ENCODE measurements at places on chromosomes 5 and 9.

DNA sequence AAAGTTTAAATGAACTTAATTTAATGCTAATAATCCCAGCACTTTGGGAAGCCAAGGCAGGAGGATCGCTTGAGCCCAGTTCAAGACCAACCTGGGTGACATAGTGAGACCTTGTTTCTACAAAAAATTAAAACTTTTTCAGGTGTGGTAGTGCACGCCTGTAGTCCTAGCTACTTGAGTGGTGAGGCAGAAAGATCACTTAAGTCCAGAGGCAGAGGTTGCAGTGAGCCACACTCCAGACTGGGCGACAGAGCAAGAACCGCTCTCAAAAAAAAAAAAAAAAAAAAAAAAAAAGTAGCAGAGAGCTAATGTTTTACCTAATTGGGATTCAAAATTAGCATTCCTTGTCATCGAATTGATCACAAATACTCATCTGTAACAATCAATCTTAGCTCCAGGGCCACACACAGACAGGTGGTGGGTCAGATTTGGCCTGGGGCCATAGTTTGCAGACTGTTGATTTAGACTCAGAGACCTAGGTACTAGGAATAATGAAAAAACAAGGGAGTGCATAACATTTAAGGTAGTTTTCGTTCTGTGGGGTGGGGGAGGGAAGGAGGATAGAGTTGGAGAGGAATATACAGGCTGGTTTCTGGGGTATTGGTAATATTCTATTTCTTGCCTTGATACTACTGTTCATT lies 21.4 kb downstream of the HSDL2 start:
- no peak for DNase-seq

DNA sequence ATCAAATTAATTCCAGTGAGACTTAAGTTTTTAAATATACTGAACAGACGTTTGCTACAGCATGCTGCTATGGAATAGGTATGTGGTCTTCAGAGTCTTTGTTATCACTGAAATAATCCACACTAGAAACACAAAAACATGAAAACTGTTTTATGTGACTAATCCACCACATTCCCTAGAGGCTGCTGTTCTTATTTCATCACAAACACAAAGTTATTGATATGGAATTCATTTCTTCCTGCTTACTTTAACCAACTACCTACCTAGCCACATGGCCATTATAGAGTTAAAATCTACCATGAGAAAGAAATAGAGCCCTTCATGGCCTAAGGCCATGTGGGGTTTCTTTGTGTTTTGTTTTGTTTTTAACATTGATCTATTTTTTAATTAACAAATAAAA lies 232.3 kb upstream of the PTGER4 start:
- no peak for DNase-seq

- DNase-seq = no peak
Measured at GRCh38 chr5:128881502-128882018, 83.7 kb upstream of the SLC27A6 start.

DNA sequence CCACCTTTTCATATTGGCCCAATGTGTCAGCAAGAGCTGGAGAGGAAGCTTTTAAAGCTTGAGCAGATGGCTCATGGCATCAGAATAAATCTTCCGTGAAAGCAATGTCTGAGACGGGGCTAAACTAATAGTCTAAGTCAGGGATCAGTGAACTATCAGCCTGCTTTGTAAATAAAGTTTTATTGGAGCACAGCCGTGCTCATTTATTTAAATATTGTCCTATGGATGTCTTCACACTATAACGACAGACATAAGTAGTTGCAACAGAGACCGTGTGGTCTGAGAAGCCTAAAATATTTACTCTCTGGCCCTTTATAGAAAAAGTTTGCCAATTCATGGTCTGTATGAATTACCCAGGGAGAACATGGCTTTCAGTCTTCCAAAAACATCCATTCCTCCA lies 85.6 kb upstream of the SLC44A1 start:
- no peak for DNase-seq

DNA sequence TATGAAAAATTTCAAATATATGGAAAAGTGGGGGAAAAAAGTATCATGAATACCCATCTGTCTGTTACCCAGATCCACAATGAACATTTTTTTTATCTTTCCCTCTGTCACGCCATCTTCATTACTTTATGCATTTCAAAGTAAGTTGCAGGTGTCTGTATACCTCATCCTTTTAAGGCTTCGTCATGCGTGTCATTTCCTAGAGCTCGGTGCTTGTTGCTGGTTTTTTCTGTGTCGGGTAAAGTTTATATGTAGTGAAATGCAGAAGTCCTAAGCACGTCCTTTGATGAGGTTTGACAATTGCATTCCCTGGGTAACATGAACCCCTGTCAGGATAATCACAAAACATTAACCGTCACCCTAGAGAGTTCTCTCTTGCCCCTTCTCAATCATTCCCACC lies 52.1 kb downstream of the DAPK1 start:
- no peak for DNase-seq

DNA sequence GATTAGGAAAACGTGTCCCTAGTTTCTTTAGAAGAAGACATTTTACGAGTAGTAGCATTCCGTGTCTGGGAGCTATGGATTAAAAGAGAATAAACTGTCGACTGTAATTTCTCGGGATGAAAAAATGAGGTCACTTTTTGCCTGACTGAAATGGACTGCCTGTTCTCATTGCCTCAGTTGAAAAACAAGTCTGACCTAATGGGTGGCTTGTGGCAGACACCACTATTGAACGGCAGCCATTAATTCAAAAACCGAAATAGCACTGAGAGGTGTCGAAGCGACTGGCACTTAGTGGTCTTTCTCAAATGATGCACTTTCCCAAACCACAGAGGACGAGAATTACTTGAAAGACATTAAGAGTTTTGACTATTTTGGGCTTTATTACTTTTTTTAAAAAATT lies 35.4 kb downstream of the OSTF1 start:
- DNase-seq = no peak

GRCh38 chr9:12735665-12736064 lies 39.2 kb upstream of the LURAP1L start:
- no peak for DNase-seq

- DNase-seq = no peak
Measured at GRCh38 chr5:22673131-22673530, 180.0 kb downstream of the CDH12 start.

DNA sequence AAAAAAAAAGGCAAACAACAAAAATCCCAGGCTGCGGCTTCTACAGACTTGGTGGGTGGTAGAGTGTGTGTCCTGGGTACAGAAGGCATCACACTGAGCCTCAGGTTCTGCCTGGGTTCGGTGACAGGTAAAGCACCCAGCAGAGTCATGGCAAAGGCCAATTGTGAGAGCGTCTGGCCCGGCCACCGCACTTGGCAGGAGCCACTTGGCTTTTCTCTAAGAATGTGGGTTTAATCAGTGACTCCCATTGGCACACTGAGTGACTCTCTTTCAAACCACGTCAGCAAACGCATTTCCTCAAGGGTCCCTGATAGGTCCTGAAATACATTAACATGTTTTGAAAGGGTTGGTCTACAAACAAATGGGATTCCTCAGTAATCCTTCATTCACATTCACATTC lies 17.0 kb downstream of the COL23A1 start:
- no peak for DNase-seq

DNA sequence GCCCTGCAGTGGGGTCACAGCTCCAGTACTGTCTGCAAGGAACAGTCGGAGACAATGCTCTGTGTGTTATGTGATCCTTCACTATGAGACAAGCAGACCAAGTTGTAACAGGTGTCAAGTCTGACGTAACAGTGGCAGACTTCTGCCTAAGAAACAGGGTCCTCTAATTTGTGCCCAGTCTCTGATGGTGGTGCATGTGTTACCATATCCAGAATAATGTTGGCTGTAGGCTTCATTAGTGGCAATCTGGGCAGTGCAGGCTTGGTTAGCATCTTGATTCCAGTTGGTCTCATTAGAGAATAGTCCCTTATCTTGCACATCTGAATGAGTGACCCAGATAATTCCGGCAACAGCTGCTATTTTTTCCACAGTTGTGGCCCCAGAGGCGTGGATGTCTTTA lies 33.8 kb downstream of the ZNF131 start:
- no peak for DNase-seq

DNA sequence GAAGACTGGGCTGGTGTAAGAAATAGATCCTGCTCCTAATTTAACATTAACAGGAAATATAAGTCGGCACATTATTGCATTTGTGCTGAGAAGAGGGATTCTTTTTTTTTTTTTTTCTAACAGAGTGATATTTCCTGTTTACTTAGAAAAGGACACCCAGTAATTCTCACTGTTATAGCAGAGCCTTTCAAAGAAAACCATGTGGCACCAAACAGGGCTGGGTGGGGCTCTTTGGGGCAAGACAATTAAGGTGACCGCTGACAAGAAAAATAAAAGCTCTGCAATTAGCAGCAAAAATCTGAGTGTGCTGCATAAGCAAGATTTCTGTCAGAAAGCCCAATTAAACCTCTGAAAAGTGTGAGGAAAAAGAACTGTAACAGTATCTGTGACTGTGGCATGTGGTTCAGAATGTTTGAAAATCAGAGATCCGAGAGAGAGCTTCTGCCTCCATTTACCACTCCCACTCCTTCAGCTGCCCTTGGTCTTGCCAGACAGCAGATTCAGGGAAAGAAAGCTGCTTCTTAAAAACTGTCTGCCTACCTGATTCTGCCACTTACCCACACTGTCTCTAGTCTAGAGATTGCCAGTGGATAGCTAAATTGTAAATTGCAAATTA lies 77.1 kb upstream of the IQGAP2 start:
- DNase-seq = no peak

DNA sequence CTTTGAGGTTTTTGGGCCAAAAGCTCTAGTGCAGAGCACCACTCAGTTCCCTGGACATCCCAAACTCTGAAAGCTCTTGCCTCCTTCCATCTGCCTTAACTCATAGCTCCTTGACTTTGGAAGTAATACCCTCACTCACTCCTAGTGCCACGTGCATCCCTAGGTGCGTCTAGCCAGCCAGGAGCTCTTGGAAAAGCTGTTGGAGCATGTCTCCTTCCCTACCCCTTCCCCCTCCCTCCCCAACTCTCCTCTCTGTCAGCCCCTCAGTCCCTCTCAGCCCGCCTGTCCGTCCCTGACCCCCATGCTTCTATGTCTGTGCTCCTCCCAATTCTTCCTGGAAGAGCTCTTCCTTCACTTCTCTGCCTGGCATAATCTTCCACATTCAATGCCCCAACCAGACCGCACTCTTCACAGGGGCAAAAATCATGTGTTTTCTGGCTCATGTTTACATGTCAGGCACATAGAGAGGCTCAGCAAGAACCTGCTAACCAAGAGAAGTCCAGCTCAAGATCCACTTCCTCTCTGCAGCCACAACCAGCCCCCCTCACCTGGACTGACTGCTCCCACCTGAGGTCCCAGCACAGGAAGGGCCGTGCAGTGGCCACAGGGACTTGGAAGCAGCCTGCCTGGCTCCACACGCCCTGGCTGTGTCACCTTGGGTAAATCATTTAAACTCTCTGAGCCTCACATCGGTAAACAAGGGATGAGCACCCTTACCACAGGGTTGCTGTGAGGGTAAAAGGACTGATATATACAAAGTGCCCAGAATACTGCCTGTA lies 58.4 kb downstream of the WHRN start:
- no peak for DNase-seq

DNA sequence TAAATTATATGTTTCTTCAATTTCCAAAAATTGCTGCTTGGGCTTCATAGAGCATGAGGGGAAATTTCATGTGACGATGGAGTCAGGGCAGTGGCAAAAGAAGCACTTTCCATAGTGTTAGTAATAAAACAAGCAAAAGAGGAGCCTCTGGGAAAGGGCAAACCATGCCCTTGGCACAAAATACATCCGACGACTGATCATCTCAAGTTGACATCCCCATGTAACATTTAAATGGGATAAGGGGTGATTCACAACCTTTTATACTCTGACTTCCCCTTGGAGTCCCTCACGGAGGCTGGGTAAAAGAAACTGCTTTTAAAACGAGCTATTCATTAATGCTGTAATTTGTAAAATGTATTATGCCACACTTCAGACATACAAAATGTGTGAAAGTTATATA lies 161.4 kb upstream of the DMRT1 start:
- DNase-seq = no peak

- no peak for DNase-seq
Measured at GRCh38 chr5:145158730-145159129, 676.4 kb downstream of the PRELID2 start.

DNA sequence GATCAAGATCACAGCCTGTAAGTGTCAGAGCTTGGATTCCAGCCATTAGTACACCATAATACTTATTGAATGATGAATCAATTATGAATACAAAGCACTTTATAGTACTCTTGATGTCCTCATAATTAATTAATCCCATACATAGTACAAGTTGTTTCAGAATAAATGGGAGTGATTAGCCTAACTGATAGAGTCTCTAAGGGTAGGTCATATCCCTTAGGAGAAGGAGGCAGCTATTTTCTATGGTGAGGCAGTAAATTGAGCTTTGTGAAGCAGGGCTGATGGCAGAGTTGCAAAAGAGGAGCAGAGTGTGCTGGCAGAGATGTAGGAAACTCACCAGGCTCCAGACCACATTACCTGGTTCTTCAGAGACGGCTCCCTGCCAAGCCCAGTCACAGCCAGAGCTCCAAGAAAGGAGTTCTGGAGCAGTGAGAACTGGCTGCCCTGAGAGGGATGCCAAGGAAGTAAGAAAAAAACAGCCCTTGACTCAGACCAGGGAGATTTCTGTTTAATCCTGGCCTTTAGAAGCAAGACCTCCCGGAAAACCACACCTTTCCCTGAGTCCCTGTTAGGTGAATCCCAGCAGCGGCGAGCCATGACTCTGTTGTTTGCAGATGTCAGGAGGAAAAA lies 112.9 kb downstream of the SH3TC2 start:
- no peak for DNase-seq

DNA sequence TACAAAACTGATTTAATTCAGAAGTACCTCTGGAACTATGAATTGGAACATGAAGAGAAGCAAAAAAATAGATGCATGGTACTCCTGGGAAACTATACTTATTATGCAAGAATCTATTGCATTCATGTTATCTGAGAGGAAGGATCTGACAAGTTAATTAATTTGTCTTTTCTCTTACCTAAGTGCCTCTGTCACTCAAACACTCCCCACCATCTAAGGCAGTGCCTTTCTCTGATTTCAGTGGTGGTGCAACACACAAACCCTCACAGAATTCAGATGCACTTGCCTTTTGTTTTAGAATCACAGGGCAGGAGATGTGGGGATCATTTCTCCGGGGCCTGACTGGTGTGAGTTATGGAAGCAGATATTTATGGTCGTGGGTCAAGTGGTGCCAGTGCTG lies 52.5 kb upstream of the C9orf72 start:
- no peak for DNase-seq

DNA sequence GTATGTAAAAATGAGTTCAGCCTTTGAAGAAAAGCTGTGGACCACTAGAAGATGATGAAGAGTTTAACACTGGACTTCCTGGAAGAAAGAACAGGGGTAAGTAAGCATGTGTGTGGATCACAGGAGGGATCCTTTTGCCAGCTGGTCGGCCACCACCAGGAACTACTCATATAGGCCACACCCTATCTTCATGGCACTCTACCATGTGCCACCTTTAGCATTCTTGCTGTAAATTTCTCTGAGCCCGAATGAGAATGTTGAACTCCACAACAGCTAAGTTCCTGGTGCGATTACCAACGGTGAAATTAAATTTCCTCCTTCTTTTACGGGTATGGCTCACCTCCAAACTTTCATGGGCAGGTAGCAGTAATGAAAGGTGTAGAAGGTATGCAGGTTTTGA lies 102.3 kb downstream of the ATP10B start:
- DNase-seq = no peak

GRCh38 chr5:45694255-45694814 lies 1.8 kb downstream of the HCN1 start:
- no peak for DNase-seq

GRCh38 chr5:169100735-169101075 lies 200.2 kb downstream of the SLIT3 start:
- no peak for DNase-seq
